ENCODE measurements at places on chromosomes 4 and X.

DNA sequence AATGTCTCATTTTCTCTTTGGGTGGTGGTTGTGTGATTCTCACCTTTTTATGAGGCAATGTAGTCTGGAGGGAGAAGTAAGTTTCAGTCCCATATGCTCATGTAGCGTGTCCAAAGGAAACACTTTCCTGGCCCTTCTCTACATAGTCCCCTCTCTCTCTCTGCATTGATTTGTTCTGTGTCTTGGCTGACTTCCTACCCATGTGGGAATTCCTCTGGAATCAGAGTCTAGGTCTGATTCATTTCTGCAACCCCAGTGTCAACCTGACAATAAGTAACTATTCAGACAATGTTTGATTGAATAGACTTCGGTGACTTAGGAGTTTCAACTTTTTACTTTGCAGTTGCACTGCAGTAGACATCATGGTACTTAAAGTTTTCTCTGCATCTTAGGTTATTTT, 2.7 kb upstream of the ALAS2 start:
- DNase-seq = no peak

GRCh38 chr4:123327846-123328429, 68.7 kb upstream of the SPRY1 start:
- no peak for DNase-seq

GRCh38 chr4:18608908-18609533, 587.5 kb upstream of the LCORL start:
- no peak for DNase-seq

DNA sequence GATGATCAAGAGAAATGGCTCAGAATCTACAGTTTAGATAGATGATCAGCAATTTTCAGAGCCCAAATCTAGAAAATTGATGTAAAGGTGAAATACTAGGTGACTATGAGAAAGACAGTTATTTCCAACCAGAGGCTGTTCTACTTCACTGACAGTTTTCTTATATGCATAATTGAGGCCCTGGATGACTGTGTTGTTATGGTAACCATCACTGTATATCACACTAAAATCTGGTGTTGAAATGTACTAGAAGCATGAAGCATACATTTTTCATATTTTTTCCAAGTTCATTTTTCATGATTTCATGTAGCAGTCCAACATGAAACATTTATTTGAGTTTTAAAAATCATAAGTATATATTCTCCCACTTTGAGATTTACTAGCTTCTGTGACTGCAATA, 87.4 kb downstream of the ATXN3L start:
- DNase-seq = no peak

- DNase-seq = peak; percentile 90
These were observed at the start of gene NUDT9 for GRCh38 chr4:87422104-87423052. NUDT9 (plus strand) TSS chr4:87422573; CDS start chr4:87422906, 333 bp downstream.
